ENCODE measurements at places on chromosomes 1 and 21. TPM values are rescaled to one million over a fixed set of nuclear protein-coding genes. Genes with fewer than 3 reads are reported as not detected.

DNA sequence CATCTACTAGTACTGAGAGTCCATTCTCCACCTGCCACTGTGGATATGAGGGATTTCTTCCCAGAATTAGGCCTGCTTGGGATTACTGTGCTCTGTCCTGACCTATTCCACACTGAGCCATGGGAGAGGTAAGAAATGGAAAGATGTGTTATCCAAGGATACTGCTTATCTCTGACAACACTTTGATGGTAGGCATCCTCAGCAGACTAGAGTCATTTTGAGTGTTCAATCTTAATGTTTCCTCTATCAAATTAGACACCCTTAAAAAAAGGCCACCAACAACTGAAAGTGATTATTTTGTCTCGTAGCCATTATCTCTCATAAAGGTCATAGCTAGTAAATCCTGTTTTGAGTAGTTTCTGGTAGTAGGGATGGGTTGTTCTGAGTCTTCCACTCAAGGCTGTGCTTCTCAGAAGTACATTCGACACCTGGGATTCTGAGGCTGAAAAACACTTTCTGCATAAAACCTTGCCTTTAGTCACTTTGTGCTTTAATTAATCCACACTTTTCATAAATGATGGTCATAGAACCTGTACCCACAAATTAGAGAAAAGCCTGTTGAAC is 8.8 kb downstream of the ATPAF1 start:
- H3K4me1 ChIP-seq: no peaks in the 10 kb centered on the region
- no peak for DNase-seq
- H3K36me3 ChIP-seq: peaks cover 55% of the 10 kb centered on the region

DNA sequence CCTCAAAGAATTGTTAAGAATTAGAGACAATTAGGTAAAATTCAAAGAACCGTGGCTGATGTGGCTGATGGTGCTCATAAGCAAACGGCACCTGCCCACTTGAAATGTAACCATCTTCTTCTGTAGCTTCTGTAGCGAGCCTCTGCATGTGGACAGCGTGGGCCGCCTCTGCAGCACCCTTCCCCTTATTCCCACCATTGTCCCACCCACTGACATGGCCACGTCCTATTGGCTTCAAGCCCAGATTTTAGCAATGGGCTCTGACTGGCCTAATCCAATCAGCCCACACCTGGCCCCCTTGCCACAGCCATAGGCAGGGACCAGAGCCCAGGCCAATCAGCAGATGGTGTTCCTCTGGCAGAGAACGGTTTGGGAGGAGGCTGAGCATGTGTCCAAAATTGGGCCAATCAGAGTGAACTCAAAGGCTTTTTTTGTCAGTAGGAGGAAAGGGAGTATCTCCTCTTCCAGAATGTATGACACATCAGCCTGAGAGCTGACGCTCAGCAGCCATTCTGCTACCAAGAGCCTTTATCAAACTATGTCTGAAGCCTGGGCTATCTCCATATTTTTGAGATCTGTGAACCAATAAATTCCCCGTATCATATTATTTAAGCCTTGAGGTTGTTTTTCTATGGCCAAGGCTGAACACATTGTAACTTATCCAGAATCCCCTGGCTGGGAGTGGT is 518.5 kb downstream of the SMYD3 start:
- H3K36me3 ChIP-seq: no peaks in the 10 kb centered on the region
- H3K4me1 ChIP-seq: no peaks in the 10 kb centered on the region
- no peaks in the 10 kb centered on the region for H3K27me3 ChIP-seq
- DNase-seq: no peak
- H3K4me3 ChIP-seq: no peak overlapping the region

DNA sequence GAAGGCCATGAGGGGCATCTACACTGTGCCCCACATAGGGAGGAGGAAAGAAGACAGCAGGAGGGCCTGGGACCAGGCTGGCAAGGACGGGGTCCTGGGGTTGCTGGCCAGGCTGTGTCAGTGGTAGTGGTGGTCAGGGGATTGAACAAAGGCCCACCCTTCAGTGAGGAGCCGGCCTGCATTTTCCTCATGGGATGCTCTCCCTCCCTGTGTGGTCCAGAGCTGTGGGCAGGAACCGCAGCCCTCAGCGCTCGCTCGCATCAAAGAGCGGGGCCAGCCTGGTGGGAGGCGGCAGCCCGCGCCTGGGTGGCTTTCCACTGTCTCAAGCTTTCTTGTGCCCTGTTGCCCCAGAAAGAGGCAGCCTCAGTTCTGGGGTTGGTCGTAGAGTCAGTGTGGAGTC is 24.8 kb downstream of the LHX4 start:
- no peak for DNase-seq
- no peak overlapping the region for H3K4me3 ChIP-seq
- no peak overlapping the region for H3K27ac ChIP-seq
- H3K36me3 ChIP-seq: no peaks in the 10 kb centered on the region
- H3K27me3 ChIP-seq: peaks cover 6% of the 10 kb centered on the region

Gene GPR37L1
- total RNA-seq: not detected

- DNase-seq: no peak
- no peaks in the 10 kb centered on the region for H3K36me3 ChIP-seq
- H3K4me1 ChIP-seq: no peaks in the 10 kb centered on the region
- H3K27ac ChIP-seq: no peak overlapping the region
- H3K27me3 ChIP-seq: no peaks in the 10 kb centered on the region
These were observed 873.1 kb upstream of the TMPRSS15 start for GRCh38 chr21:19276665-19277064.

- no peaks in the 10 kb centered on the region for H3K4me1 ChIP-seq
- H3K27ac ChIP-seq: no peak overlapping the region
- no peak overlapping the region for H3K4me3 ChIP-seq
- no peaks in the 10 kb centered on the region for H3K27me3 ChIP-seq
These were observed 64.0 kb downstream of the PLPPR5 start for GRCh38 chr1:98940722-98941079.

Gene THEM5
- not detected for total RNA-seq

GRCh38 chr1:232937741-232938375 is 12.6 kb upstream of the NTPCR start:
- H3K4me1 ChIP-seq: no peaks in the 10 kb centered on the region
- no peaks in the 10 kb centered on the region for H3K27me3 ChIP-seq
- H3K4me3 ChIP-seq: no peak overlapping the region
- no peak for DNase-seq
- no peak overlapping the region for H3K27ac ChIP-seq
- H3K36me3 ChIP-seq: no peaks in the 10 kb centered on the region

- H3K27me3 ChIP-seq: no peaks in the 10 kb centered on the region
- no peaks in the 10 kb centered on the region for H3K36me3 ChIP-seq
- no peaks in the 10 kb centered on the region for H3K4me1 ChIP-seq
- H3K4me3 ChIP-seq: no peak overlapping the region
- DNase-seq: no peak
These were observed 284.5 kb downstream of the DSCAM start for GRCh38 chr21:40562242-40563002.

GRCh38 chr1:194060481-194060880 is 874.1 kb upstream of the B3GALT2 start:
- H3K27ac ChIP-seq: no peak overlapping the region
- DNase-seq: no peak
- no peaks in the 10 kb centered on the region for H3K36me3 ChIP-seq
- H3K4me1 ChIP-seq: peaks cover 12% of the 10 kb centered on the region
- no peak overlapping the region for H3K4me3 ChIP-seq

DNA sequence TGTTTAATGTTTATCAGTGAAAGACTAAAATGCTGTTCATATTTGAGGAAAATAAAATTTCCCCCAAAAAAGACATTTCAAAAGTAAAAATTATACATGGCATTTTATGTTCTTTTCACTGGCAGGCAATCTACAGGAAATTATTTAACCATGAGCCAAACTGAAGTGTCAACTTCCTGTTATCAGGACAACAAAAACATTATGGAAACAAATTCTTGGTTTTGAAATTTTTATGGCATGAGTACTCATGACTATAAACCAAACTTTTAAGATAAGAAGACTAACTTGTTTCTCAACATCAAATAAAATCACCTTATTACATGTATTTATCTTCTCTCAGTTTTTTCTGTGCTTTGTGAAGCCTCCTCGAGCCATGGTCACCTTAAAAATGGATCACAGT is 698.6 kb downstream of the LTN1 start:
- H3K4me3 ChIP-seq: no peak overlapping the region
- no peak overlapping the region for H3K27ac ChIP-seq
- no peaks in the 10 kb centered on the region for H3K27me3 ChIP-seq
- no peaks in the 10 kb centered on the region for H3K36me3 ChIP-seq
- DNase-seq: no peak

- H3K27ac ChIP-seq: no peak overlapping the region
- no peaks in the 10 kb centered on the region for H3K4me1 ChIP-seq
- H3K36me3 ChIP-seq: no peaks in the 10 kb centered on the region
These were observed 126.2 kb upstream of the NR5A2 start for GRCh38 chr1:199901341-199901740.

DNA sequence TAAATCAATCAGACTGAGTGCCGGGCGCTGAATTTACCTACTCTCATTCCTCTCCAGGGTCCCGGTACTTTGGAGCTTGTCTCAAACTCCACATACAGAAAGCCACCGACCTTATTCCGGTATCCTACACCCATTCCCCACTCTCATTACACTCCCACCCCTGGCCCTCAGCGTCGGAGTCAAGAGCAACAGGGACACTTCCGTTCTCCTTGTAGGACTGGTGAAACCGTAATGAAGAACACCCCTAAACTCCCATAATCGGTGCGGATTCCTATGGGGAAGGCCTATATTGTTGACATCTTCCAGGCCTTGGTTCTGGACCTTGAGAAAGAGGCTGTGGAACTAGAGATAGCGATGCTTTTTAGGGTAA is 798 bp downstream of the ZBED6 start:
- H3K4me1 ChIP-seq: peaks cover 35% of the 10 kb centered on the region
- H3K4me3 ChIP-seq: peak overlapping the region; percentile 80
- no peaks in the 10 kb centered on the region for H3K27me3 ChIP-seq
- peak overlapping the region; percentile 80 for H3K27ac ChIP-seq
- no peaks in the 10 kb centered on the region for H3K36me3 ChIP-seq

Gene HES2
- total RNA-seq: not detected

DNA sequence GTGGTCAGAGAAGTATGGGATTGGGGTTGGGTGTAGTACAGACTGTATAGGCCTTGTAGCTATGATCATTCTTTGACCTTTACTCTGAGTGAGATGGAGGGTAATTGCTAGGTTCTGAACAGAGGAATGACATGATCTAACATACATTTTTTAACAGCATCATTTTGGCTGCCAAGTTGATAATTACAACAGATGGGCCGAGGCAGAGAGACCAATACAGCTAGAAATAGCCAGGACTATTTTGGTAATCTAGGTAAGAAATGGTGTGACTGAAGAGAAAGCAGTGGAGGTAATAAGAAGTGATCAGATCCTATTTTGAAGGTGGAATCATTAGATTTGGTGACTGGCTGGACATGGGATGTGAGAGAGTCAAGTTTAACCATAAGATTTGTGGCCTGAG is 43.5 kb downstream of the RPAP2 start:
- no peaks in the 10 kb centered on the region for H3K4me1 ChIP-seq

Gene CELA2A
- not detected for total RNA-seq
